Spinal cord (tissue), 10 donors: ENCODE measurements at places on chromosomes 11 and 22. TPM values are rescaled to one million over a fixed set of nuclear protein-coding genes. Genes with fewer than 3 reads are reported as not detected.

RAB3IL1 gene
- 12.8 TPM for total RNA-seq

- H3K4me1 ChIP-seq: peaks cover 90% of the 10 kb centered on the region
- H3K27ac ChIP-seq: peak overlapping the region; percentile 98
- H3K27me3 ChIP-seq: no peaks in the 10 kb centered on the region
- DNase-seq: peak; percentile 65
- no peak overlapping the region for H3K4me3 ChIP-seq
These were observed 9.7 kb upstream of the MALAT1 start for GRCh38 chr11:65489035-65489705.

SULT4A1 gene
- total RNA-seq: 66.8 TPM

LMNTD2 gene
- total RNA-seq: 1.4 TPM

DNA sequence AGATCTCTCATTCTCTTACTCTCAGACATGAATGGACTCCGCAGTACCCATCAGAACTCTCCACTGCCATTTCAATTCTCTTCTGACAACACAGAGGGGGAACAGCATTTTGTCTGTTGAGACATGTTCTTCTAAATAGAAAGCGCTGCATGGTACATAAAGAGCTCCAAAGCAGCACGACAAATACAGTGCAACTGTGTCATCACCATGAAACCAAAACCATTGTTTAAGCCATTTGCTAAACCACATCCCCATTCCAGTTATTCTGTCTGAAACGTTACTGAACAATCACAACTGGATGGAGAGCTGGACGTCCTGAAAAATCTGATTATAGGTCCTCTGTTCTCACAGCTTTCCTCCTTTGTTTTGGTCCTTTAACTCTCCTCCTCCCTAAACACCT is 17.9 kb upstream of the TENM4 start:
- H3K4me1 ChIP-seq: peaks cover 2% of the 10 kb centered on the region
- no peaks in the 10 kb centered on the region for H3K36me3 ChIP-seq
- no peak overlapping the region for H3K27ac ChIP-seq
- H3K27me3 ChIP-seq: no peaks in the 10 kb centered on the region
- DNase-seq: no peak
- H3K4me3 ChIP-seq: no peak overlapping the region

- H3K36me3 ChIP-seq: no peaks in the 10 kb centered on the region
- H3K4me1 ChIP-seq: peaks cover 28% of the 10 kb centered on the region
- H3K4me3 ChIP-seq: peak overlapping the region; percentile 49
- DNase-seq: no peak
These were observed 256.5 kb upstream of the CADM1 start for GRCh38 chr11:115760461-115761320.

GRCh38 chr11:45606514-45607281 is 58.7 kb downstream of the CHST1 start:
- H3K4me3 ChIP-seq: no peak overlapping the region
- H3K27me3 ChIP-seq: no peaks in the 10 kb centered on the region
- H3K4me1 ChIP-seq: peaks cover 18% of the 10 kb centered on the region
- peak; percentile 98 for DNase-seq
- H3K36me3 ChIP-seq: no peaks in the 10 kb centered on the region
- H3K27ac ChIP-seq: no peak overlapping the region
